B cell (primary cell): ENCODE measurements at places on chromosomes 7 and 10. TPM values are rescaled to one million over a fixed set of nuclear protein-coding genes. Genes with fewer than 3 reads are reported as not detected.

DNA sequence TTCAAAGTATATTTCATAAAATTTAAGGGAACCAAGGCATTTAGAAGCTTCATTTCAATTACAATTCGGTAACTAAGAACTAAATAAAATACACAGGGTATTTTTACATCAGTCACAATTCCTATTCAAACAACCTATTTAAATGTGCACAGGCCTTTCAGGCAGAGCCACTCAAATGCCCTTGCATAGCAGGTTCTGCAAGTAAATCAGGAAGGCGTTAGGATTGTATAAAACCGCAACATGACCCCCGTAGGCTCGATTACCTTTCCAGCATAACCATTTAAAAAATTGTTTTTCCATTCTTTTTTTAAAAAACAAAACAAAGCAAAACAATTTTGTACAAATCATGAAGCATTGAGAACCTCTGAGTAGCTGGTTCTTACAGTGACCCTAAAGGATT is 289.9 kb upstream of the SP8 start:
- DNase-seq, result no peak

GRCh38 chr10:112280205-112280921 is 2.8 kb upstream of the TECTB start:
- DNase-seq, result no peak

- no peak for DNase-seq
Measured at GRCh38 chr7:95723583-95724180, 48.7 kb upstream of the DYNC1I1 start.

- DNase-seq, result no peak
Measured at GRCh38 chr10:117152668-117153067, 14.6 kb upstream of the VAX1 start.

Gene NYAP1
- 0.06 TPM in 1 of 2 replicates, not detected in the other for polyA plus RNA-seq

GRCh38 chr10:117537904-117538524 is 4.5 kb upstream of the EMX2 start:
- DNase-seq, result no peak

DNA sequence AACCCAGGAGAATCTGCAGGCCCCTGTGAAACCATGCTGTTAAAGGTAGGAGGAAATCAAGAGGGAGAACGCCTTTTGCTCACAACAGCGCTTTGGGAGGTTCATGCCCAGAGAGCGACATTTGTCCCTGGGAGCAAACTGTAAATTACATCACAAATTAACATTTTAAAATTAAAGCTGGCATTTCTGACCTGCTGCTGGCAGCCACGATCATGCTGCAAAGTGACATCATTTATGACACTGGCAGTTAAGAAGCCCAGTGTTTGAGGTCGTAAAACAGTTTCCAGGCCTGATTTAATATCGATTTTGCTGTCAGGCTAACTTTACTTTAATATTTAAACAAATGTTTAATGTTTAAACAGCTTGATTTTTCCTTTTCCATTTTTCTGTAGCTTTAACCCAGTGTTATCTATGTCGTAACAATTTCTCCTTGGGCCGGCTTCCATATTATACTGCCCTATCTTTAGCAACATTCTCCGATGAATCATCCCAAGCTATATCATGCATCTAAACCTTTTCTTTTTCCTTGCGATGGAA is 86.5 kb upstream of the NPVF start:
- DNase-seq, result no peak

Gene CNTNAP2
- 0.59 and 16.6 TPM in 2 replicates for polyA plus RNA-seq

Gene LLCFC1
- not detected in 2 replicates for polyA plus RNA-seq

DNA sequence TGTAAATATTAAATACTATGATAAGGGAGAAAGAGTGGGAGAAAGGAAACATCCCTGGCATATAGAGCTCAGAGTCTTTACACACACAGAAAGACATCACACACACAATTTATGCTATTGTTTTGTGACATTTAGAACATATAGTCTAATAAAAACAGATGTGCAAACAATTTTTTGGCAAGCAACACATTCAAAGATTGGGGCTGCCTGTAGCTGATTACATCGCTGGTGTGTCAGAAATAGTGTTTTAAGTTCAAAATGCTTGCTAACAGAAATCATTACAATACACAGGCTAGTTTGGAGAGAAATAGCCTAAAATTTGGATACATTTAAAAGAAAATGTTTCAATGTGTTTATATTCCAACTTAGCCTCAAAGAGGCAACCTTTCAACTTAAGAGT is 256.7 kb upstream of the NPVF start:
- DNase-seq, result no peak

DNA sequence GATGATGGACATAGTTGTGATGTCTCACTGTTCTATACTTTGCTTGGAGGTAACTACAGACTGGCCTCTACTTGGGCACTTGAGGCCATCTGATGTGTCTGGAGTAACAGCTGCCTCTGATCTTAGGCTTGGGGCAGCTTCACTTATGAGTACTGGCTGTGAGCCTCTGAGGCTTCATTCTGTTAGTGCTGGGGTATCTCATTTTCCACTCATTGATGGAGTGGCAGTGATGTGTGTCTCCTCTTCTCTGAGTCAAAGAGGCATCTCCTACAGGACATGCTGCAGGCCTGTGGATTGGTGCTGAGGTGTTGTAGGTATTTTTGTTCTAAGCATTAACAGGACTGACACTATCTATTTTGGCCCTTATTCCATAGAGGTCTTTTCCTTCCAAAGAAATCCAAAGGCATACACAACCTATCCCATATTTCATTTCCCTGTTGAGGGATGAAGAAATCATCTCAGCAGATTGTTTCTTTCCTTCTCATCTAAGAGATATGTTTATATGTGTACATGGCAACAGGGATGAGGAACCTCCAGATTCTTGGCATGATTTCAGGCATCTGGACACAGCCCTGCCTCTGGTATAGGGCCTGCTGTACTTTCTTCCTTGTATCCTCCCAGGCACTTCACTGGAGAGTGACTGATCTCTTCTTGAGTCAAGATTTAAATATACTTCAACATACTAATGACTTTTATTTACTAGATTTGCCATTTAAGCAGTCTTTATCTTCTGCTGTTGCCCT is 65.7 kb upstream of the NOBOX start:
- DNase-seq, result no peak

DNA sequence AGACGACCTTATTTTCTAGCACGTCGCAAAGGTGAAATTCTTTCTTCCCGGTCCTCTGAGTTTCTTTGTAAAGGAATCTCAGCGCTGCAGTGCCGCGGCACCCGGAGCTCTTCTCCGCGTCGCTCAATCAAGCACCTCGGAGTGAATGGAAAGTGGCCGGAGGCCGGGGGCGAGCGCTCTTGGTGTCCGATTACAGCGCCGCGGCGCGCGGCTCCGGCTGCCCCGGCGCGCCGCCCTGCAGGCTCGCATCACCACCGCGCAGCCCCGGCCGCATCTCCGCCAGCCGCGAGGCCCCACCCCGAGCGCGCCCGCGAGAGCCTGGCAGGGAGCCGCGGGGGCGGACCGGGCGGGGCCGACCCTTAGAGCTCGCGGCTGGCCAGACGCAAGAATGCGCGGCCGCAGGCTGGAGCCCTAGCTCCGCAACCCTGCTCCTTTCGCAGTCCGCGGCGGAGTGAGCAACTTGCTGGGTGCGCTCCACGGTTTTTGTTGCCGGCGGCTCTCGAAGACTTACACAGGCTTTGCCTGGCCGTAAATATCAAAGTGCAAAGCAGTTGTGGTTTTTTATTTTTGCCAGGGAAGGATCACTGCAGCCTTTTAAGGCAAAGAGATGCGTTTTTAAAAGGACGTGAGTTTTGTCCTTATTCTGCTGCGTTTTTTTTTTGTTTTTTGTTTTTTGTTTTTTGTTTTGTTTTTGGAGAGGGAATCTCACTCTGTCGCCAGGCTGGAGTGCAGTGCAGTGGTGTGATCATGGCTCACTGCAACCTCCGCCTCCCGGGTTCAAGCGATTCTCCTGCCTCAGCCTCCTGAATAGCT is at the start of gene SEMA3C:
TSS of gene SEMA3C (minus strand) at position 143 of the 813 bp plus-strand sequence. CDS start 2,270 bp downstream, outside the sequence.
- peak; percentile 1 for DNase-seq

Gene IL2RA
- 3.8 and 7.2 TPM in 2 replicates for polyA plus RNA-seq

- DNase-seq, result no peak
Measured at GRCh38 chr10:125591886-125592285, 91.1 kb downstream of the TEX36 start.

GRCh38 chr10:89201345-89202032 is 5.6 kb downstream of the CH25H start:
- DNase-seq, result no peak

Gene SEC61G
- polyA plus RNA-seq, result 60.9 and 254 TPM in 2 replicates

DNA sequence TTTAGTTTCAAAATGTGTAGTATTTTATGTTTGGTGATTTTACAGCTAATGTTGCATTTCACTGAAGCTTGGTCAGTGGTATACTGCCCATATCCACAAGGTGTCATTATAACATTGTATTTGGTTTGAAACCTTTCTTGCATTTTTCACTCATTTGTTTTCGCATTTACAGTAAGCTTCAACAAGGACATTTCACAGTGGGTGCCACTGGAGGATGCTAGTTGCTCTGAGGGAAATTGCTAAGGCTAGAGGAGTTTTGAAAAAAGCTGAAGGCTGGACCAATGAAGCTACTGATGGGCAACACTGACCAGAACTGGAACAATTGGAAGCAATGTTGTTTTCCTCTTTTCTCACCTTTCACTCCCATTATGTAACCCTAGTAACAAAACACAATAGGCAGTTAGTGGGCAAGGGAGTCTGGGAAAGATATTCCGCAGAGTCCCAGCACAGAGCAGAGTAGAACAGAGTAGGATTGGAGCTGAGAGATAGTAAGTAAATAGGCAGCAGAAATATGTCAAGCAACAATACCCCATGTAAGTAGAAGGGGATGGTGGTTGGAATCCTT is 23.6 kb upstream of the SRI start:
- DNase-seq, result peak; percentile 10

Gene DYNC1I1
- polyA plus RNA-seq, result not detected in 2 replicates

Gene ARMC3
- polyA plus RNA-seq, result not detected in 2 replicates

GRCh38 chr10:70925377-70926225 is 37.2 kb upstream of the PCBD1 start:
- peak; percentile 58 for DNase-seq

Gene POMZP3
- 10.2 and 15.2 TPM in 2 replicates for polyA plus RNA-seq

Gene DDX56
- polyA plus RNA-seq, result 88.0 and 88.2 TPM in 2 replicates

GRCh38 chr7:74503061-74503460 is 49.4 kb downstream of the GTF2IRD1 start:
- no peak for DNase-seq

GRCh38 chr10:130878131-130878530 is 433.4 kb downstream of the TCERG1L start:
- DNase-seq, result no peak

DNA sequence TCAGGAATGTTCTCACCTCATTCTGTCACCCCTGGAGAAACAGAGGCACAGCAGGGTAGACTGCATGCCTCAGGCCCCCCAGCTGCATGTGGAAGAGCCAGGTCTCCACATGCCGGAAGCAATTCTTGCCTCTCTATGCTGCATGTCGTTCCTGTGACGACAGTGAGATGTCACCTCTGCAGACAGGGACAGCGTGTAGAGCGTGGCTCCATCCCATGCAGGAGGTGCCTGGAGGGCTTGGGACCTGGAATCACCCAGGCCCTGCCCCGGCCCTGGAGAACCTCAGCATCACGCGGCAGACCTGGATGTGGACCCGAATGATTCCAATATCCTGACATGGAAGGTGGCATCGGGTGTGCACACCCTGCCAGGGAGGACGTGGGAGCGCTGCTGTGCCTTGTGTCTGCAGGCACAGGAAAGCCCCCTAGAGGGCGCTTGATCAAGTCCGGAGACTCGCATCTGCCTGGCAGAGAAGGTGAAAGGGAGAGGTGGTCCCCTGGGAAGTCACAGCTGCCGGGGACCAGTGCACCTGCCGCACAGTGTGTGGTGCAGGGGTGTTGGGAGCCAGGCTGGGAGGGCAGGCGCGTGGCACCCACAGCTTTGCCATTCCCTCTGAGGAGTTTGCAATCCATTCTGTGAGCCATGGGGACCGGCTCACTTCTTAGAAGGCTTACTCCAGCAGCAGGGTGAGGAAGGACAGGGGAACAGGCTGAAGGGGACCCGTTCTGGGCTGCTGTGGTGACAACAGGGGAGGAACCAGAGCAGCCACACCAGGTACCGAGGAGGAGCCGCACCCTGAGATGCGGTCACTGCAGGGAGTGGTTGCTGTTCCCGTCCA is 45.3 kb upstream of the EN2 start:
- peak; percentile 51 for DNase-seq

DNA sequence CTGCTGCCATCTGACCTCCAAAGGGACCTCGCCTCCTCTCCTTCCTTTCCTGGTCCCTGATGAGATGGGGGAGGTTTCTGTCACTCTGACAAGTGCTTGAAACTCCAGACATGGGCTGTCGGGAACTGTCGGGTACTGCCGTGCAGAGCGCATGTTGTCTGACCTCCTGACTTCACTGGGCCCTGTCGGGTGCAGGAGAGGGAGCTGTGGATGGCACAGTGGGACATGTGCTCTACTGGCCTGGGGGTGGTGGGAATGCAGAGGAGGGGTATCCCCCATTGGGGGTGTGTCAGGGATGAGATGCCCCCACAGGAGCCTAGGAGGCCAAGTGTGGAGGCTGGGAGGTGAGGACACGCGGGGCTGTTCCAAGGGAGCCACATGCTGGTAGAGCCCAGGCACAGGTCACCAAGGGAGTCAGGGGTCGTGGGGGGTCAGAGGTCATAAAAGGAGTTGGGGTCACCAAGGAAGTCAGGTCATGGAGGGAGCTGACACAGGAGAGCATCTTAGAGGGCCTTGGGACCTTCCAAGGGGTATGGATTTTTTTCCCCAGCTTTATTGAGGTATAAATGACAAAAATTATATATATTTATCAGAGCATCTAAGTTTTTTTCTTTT is 30.9 kb downstream of the TMEM120A start:
- no peak for DNase-seq

Gene JAZF1
- 14.0 and 18.3 TPM in 2 replicates for polyA plus RNA-seq

DNA sequence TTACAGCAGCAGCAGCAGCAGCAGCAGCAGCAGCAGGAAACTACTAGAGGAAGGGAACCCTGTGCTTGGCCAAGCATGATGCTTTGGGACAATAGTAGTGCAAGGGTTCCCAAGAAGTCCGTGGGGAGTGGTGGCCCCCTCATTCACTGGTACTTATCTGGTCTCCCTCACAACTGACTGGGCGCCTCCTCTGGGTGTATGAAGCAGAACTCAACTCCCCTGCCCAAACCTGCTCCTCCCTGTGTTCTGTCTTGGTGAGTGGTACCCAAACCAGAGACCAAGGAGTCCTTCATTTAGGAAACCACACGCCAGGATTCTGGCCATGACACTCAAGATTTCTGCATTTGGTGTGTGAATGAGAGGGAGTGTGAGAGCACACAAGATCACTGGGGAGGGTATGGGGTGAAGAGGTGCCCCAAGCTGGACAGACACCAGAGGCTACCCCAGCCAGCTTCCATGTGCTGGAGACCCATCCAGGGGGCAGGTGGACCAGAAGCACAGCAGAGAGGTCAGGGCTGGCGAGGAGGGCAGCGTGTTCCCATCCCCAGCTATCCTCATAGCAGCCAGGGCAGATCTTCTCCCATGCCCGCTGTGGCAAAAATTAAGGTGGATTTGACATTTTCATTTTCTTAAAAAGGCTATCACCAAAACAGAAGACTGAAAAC is 10.6 kb upstream of the ZNF777 start:
- no peak for DNase-seq

- peak; percentile 45 for DNase-seq
Measured at GRCh38 chr7:40329601-40330153, 194.9 kb downstream of the SUGCT start.

Gene ABCC2
- polyA plus RNA-seq, result 4.2 and 6.9 TPM in 2 replicates
